CD4-positive, alpha-beta T cell treated with Interleukin-1 beta for 1 hour (primary cell): ENCODE measurements at places on chromosomes 12 and 14.

GRCh38 chr14:76603713-76604112 is 157.6 kb upstream of the VASH1 start:
- DNase-seq: no peak

DNA sequence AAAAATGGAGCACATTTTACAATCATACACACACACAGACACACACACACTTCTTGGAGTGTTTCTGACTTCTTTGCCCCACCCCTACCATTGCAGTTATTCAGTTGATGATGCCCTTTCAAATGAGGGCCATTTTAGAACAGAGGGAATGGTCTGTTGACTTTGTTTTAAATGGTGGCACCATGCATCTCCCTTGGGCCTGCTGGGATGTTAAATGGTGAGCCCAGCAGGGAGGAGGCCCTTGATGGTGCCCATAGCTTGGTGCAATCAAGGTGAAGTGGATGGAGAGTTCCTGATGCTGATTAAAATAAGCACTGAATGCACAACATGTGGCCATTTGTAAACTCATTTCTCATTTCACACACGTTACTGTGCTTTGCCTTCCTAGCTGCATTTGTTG is 13.3 kb downstream of the C12orf75 start:
- DNase-seq: no peak

DNA sequence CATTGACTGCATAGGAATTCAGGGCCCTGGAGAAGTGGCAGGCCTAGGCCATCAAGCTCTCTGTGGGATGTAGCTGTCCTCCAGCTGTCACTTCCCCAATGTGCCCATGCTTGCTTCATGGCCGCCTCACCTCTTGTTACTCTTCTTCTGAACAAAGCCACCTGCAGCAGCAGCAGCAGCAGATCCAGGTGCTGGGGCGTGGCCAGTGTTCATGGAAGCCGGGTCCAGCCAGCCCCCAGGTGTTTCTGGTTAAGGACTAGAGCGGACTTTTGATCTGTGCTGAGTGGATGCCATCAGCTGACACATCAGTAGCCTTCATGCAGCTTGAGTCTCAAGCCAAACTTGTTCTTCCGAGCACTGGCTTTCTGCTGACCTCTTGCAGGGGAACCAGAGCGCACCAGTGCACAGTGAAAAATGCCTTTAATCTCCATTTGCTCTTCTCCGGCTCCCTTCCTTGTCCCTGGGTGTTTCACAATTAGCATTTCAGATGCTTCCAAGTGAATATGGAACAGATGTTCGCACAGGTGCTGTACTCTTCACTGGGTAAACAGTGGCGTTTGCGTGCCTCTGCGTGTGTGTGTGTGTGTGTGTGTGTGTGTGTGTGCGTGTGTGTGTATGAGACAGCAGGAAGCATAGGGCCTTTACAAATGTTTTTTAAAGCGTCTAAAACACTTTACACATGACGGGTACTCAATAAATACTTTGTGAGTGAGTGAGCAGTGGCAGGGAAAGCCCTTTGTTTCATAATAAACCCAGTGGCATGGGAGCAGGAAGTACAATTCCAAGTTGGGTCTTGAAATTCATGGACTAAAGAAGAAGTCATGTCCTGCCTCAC is 20.1 kb downstream of the TPCN1 start:
- DNase-seq: no peak

DNA sequence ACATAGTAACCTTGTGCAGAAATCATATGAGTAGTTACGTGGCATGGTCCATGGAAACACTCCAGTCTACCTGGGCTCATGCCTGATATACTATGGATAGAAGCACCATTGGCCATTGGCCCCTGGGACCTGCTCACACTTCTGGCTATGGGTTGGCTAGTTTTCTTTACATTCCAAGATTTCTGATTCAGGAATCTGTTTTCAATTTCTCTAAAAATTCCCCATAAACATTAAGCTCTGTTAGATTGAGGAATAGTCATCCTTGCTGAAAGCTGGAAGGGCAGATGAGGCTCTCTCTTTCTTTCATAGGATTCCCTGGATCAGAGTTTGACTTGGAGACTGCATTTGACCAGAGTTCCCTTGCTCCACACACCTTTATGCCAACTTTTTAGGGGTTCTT is 37.3 kb upstream of the RAP1B start:
- DNase-seq: no peak

- no peak for DNase-seq
Measured at GRCh38 chr14:33493990-33494389, 456.9 kb downstream of the EGLN3 start.

DNA sequence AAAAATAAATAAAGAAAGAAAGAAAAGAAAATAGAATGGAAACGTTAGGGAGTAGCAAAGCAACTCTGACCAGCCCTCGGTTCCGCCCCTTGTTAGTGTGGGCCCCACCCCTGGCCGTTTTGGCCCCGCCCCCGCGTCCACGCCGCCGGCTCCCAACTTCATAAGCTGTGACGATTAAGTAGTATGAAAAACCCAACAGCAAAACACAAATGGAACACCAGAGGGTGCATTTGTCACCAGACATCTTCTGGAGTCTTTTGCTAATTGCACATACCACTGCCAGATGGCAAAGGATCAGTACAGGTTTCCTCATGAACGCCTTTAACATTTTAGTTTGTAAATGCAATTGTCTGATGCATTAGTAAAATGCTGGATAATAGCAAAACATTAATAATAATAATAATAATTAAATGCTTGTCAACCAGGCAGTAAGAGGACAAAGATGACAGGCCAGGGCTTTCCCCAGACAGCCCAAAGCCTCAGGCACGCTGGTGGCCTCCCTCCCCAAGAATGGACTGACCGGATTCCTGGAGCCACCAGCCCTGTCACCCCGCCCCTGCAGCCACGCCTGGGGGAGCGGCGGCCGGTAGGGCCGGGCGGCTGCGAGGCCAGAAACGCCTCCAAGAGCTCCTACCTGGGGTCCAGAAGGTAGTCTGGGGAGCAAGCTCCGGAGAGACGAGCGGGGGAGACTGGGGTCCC is 23.6 kb downstream of the HSP90AA1 start:
- peak; percentile 85 for DNase-seq

DNA sequence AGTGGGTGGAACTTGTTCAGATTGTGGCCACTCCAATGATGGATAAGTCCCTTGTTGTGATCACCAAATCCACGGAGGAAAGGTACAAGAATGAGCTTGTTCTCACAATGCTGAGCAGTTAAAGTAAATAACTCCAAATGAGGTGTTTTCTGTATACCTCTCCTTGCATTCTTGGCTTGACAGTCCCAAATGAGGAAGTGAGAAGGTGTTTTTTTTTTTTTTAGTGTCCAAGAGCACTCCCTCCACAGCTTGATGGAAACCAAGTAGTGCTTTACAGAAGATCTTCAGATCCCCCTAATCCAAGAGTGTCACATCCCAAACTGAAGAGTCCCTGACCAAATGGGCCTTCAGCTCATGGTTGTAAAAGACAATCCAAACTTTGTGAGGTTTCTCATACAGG is 153.6 kb downstream of the ATP23 start:
- no peak for DNase-seq

DNA sequence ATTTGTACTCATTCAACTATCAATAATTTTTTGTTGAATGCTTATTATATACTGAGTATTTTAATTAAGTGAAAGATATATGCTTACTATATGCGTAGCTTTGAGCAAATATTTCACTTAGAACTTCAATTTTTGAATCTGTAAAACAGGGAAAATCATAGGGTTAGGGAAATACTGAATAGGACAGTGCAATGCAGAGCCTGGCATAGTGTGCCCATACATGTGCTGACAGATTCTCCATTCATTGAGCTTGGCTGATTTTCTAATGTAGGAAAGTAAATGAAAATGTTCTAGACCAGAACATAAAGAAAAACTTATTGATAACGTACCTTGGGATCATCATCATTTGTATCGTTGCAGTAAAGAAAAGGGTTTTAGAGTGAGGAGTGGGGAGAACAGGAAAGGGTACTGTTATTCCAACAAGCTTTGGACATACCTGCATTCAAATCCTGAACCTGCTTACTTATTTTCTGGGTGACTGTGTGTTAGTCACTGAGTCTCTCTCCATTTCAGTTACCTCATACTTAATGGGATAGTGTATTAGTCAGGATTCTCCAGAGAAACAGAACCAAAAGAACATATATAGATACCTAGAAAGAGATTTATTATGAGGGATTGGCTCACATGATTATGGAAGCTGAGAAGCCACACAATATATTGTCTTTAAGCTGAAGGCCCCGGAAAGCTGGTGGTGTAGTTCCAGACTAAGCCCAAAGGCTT is 436.4 kb downstream of the ADAMTS20 start:
- DNase-seq: no peak

DNA sequence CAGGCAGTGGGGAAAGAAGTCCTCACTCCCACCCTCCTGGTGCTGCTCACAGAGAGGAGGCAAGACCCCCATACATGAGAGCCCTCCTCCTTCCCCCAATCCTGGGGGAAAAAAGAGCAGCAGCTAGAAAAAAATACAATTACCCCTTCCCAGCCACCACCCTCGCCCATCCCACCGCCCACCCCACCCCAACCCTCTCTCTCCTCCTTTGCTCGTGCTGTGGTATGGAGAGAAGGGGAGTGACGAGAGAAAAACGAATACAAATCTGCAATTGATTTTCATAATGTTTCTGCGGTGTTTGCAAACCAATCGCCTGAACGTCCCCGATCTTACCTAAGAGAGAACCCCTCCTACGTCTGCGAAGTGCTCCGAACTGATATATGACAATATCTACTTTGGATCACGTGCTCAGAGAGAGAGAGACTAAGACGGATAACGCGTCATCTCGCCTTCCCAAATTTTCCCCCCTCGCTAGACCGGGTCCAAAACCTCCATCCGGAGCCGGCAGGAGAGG is at the start of gene HOXC11:
Gene HOXC11 (plus strand): TSS at position 405 of the 514 bp plus-strand sequence. CDS start 116 bp downstream, outside the sequence.
- DNase-seq: no peak

DNA sequence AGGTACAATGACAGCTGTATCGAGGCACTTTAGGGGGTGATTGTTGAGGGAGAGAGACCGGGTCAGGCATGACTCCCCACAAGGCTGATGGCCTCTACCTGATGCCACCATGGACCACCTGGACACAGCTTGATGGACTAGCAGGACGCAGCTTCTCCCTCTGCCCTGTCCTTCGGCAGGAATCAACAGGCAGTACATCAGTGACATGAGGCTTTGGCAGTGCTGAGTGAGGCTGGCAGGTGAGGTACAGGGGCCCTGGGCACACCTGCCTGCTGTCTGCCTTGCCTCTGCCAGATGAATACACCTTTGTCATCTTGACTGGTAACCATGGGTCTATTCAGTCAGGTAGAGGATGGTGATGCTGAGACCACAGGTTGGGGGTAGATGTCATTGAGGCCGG is 25.3 kb upstream of the ESRRB start:
- no peak for DNase-seq

DNA sequence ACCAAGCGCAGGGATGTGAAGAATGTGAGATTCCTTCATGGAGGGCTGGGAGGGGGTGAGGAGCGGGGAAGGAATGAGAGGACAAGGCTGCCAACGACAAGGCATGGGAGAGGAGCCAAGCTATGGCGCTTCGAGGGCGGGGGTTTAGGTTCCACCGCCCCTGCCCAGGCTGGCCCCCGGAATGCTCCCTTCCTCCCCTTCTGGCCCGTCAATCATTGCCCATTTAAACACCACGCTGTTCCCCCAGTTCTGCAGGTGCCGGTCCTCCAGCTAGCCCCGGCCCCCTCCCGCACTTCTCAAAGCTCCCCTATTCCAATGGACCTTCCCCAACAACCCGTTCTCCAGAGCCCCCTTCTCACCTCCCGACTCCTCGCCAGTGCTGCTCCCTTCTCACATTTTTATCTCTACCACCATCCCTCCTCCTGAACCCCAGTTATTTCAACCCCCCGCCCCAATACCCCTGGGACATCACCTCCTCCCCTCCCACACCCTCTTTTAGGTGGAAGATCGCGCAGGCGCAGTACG is 428 bp downstream of the RNF41 start:
- DNase-seq: no peak

- DNase-seq: no peak
Measured at GRCh38 chr14:32202491-32202997, 525 bp downstream of the RNU6-8 start.

GRCh38 chr12:58263816-58264215 is 322.4 kb downstream of the ATP23 start:
- DNase-seq: no peak

DNA sequence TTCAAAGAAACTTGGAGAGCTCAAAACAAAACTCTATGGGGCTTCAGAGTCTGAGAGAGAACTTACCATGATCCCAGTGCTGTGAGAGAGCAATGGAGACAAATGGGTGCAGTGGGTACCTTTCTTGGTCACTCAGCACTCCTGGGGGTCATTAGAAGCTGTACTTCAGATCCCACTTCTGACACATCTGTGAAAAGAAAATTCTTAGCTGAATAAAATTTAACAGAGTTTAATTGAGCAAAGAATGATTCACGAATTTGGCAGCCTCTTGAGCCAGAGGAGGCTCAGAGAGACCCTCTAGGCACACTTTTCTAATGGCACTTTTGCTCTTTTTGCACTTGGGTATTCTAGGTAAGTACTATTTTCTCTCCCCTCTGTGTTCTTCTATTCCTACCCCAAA is 96.8 kb upstream of the SYT10 start:
- DNase-seq: no peak

DNA sequence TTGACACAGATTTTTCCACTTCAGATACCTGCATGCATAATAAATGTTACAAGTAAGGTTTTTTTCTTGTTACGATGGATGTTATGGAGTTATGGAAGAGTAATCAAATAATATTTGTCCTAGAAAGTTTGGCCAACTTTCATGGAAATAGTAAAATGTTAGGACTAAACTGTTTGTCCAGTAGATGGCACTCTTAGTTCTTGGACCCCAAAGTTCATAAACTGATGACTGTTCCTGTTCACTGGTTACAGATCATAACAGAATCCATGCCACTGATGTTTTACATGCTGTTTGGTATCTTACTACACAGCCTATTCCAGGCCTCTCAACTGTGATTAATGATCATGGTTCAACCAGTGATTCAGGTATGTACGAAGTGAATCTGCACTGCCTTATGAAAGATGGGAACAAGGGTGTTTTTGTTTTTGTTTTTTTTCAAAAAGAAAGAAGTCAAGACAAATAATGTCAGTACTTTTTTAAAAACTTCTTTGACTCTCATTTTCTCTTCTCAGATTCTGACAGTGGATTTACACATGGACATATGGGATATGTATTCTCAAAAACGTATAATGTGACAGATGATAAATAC is 48.8 kb upstream of the SLCO1C1 start:
- no peak for DNase-seq

DNA sequence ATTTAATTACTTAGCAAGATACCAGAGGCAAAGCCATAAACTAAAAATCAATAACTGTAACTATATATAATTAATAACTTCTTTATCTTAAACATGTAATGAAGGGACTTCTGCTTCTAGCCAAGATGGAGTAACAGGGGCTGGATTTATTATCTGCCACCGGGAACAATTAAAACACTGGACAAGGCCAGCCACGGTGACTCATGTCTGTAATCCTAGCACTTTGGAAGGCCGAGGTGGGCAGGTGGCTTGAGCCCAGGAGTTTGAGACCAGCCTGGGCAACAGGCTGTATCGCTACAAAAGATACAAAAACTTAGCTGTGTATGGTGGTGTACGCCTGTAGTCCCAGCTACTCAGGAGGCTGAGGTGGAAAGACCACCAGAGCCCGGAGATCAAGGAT is 113.6 kb downstream of the TAOK3 start:
- DNase-seq: no peak
